ENCODE measurements at places on chromosomes 2 and 18. TPM values are rescaled to one million over a fixed set of nuclear protein-coding genes. Genes with fewer than 3 reads are reported as not detected.
A peak's percentile ranks its signal among the peaks of the same experiment; 100 is the strongest.

The GPR55 gene
- total RNA-seq = not detected

The ANKRD39 gene
- total RNA-seq = 26.8 TPM

The PROC gene
- total RNA-seq = 1.3 TPM

The TNFRSF11A gene
- total RNA-seq = 7.4 TPM

The ALPG gene
- not detected for total RNA-seq

The CHST10 gene
- total RNA-seq = not detected

The CCDC148 gene
- 1.4 TPM for total RNA-seq

The LTBP1 gene
- total RNA-seq = 0.63 TPM

The DLGAP1 gene
- 0.53 TPM for total RNA-seq

The PLEKHM3 gene
- total RNA-seq = 9.0 TPM

The FABP1 gene
- total RNA-seq = 0.21 TPM

The TOGARAM2 gene
- total RNA-seq = 0.20 TPM

GRCh38 chr18:67218556-67218955 lies 298.0 kb downstream of the DSEL start:
- DNase-seq = no peak

DNA sequence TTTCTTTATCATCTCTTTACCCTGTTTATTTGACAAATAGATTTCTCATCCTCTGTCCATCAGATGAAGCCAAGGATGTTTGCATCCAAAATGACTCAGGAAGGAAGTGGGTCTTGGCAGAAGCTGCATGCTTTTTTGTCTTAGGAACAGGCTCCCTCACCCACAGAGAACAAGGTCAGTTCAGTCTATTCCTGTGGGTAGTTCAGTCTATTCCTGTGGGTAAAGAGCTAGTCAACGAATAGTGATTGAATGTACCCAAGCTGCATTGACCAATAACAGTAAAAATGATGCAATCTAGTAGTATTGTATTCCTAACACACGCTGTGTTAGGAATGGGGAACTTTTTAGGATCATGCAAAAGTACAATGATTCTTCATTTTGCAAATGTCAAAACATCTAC lies 290.8 kb upstream of the TANK start:
- no peak for DNase-seq

DNA sequence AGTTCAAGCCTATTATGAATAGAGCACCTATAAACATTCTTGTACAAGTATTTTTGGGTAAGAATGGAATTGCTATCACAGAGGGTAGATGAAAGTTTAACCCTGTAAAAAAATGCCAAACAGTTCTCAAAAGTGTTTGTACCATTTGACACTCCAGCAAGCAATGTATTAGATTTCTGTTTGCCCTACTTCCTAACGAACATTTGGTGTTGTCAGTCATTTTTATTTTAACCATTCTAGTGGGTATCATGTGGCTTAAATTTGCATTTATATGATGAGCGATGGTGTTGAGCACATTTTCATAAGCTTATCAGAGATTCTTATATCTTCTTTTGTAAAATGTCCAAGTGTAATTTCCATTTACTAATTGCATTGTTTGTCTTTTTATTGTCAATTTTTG lies 608.2 kb upstream of the ACVR2A start:
- no peak for DNase-seq

- DNase-seq = no peak
Observed at GRCh38 chr2:113185664-113186432, 12.1 kb downstream of the PSD4 start.

DNA sequence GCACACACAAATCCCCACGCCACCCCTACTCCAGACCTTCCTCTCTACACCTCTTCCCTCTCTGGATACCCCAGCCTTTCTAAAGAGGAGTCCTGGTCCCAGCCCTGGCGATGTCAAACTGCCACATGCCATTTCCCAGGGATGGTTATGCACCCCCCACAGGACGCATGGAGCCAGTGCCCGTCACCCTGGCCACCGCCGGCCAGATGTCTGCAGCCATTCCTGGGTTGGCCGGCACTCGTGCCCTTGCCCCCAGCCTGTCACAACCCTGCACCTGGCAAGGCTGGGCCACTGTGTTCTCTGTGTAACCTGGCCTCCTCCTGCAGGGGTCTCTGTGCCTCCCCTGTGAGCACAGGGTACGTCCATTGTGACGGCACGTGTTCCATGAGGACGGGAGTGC lies 58.1 kb upstream of the NFATC1 start:
- no peak for DNase-seq

DNA sequence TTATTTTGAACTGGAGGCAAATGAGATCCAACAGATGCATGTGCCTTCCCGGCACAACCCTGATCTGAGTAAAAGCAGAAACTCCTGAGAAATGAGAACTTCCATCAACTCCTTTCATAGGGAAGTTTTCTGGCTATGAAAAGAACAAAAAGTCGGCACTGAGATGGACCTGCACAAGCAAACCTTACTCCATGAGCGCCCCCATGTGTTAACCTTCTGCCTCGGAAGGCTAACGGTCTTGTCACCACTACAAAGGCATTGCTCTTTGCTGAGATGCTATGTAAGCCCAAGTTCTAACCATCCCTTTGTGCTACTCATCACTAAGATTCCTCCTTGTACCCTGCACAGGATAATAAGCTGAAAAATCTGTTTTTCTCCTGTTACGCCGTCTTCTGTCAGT lies 57.3 kb upstream of the SULT1C3 start:
- peak; percentile 46 for DNase-seq

GRCh38 chr2:172726172-172726735 lies 9.4 kb upstream of the RAPGEF4 start:
- no peak for DNase-seq

DNA sequence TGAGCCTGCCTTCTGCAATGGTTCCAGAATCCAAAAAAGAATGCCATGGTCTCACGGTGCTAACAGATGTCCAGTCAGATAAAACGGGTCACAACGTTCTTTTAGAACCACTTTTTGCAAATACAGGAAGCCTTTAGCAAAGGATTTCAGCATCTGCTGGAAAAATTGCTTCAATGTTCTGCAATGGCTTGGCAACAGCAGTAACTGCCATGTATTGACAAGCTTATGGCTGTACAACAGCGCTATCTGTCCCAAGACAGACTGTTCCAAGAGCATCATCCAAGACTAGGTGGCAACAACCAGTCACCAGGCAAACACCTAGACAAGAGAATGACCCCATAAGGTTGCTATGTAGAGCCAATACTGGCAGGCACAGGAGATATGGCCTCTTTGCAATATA lies 37.6 kb upstream of the RIOK3 start:
- DNase-seq = no peak

DNA sequence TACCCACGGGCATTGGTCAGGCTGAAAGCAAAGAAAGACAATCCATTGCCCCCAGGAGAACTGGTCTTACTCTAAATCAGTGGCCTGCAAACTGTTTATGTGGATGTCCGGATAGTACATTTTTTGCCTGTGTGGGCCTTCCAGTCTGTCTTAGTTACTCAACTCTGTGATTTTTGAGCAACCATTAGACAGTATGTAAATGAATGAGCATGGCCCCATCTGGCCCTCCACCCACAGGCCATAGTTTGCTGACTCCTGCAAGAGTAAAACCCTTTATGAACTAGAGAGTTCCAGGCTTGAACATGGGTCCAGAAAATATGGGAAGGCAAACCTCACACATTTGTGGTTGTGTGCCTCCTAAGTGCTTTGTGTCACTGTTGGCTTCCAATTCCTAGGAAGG lies 55.7 kb upstream of the CYP1B1 start:
- no peak for DNase-seq

GRCh38 chr2:157498483-157498882 lies 54.6 kb upstream of the CYTIP start:
- no peak for DNase-seq

GRCh38 chr2:105604938-105605337 lies 139.8 kb upstream of the NCK2 start:
- DNase-seq = no peak

- no peak for DNase-seq
Observed at GRCh38 chr2:128589681-128590080, 271.0 kb upstream of the HS6ST1 start.

- no peak for DNase-seq
Observed at GRCh38 chr2:29272311-29272710, 157.1 kb downstream of the CLIP4 start.

DNA sequence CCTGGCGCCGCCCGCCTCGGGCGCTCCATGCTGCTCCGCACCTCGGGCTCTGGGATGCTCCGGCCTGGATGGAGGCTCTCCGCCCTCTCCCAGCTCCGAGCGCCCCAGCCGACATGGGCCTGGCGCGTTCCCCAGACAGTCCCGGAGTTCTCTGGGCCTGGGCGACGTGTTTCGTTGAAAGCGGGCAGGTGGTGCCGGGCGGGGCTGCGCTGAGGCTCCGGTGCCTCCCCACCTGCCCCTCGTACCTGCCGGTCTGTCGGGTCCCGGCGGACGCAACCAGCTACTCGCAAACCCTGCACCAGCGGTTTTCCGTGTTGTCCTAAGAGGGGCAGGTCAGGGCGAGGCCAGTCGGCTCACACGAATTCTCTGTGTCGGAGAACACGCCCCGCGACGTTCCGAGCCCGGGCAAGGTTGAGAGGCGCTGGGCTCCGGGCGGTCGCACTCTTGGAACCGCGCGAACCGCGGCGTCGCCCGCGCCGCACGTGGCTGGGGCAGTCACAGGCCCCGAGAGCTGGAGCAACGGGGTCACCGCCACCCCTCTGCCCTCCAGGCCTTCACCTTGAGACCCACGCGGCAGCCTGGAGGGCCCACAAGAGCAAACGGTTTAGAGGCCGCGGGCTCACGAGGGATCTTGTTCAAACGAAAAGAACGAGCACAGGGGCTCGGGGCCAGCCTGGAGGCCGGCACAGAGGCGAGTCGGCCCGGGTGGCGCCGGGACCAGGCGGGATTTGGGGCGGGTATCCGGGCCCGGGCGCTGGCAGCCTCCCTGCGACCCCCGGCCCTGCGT lies 4.2 kb upstream of the SIX2 start:
- DNase-seq = no peak

DNA sequence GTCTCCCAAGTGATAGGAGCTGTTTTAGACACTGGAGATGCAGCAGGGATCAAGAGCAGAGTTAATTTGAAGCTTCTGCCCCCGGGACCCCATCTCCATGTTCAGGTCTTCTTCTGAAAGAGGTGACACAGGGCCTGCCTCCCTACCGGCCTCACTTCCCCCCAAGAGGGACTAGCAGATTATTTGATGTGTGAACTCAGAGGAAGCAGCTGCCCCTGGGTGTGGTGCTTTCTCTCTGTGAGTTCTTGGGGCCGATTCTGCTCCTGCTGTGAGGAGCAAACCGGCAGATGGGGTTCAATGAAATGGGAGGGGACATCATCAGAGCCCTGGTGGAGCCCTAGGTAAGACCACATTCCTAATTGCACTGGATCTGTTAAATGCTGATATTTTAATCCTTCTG lies 193.4 kb downstream of the FBXO15 start:
- no peak for DNase-seq

- no peak for DNase-seq
Observed at GRCh38 chr2:183996825-183997793, 601.2 kb upstream of the ZNF804A start.

DNA sequence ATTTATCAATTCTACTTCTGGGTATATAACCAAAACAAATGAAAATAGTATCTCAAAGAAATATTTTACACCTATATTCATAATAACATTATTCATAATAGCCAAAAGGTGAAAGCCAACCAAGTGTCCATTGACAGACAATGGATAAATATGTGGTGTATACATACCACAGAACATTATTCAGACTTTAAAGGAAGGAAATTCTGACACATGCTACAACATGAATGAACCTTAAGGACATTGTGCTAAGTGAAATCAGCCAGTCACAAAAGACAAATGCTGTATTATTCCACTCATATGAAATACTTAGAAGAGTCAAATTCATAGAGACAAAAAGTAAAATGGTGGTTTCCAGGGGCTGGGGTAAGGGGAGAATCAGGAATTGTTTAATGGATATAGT lies 370.5 kb upstream of the CHAC2 start:
- no peak for DNase-seq

GRCh38 chr2:217636991-217637561 lies 365.7 kb downstream of the TNS1 start:
- no peak for DNase-seq

- DNase-seq = no peak
Observed at GRCh38 chr2:113677330-113677729, 50.3 kb downstream of the RABL2A start.

- no peak for DNase-seq
Observed at GRCh38 chr18:8635087-8635486, 25.9 kb downstream of the RAB12 start.

- DNase-seq = no peak
Observed at GRCh38 chr2:143875295-143876233, 644.4 kb downstream of the ZEB2 start.

DNA sequence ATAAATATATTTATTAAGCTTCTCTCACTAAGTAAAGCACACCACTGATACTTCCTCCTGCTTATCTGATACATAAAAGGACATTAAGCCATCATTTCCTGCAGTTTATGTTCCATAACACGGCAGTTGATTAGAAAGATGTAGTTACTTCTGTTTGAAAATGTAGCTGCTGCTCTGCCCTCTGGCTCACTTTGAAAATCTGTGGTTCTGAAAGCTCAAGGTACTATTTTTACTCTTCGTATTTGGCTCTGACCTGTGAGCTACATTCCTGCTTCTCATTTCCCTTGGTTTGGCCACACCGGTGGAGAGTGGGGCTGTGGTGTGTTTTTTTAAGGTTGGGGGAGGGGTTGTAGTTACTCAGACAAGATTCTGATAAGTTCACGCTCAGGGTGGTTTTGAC lies 12.8 kb upstream of the TTN start:
- no peak for DNase-seq

DNA sequence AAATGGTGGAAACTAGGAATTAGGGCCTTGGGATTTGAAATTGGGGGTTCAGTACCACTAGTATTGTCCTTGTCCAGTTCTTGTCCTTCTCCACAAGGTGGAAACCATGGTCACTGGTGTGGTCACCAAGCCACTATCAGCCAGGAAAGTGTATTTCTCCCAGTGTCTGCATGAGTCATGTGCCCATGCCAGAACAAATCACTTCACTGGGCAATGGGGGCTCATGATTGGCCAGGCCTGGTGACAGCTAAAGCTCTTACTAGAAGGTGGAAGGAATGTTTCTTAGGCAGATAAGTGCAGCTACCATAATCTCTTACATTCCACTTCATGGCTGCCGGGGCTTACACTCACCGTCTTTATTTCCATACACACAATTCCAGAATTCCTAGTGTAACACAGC lies 124.8 kb upstream of the TACR1 start:
- no peak for DNase-seq

DNA sequence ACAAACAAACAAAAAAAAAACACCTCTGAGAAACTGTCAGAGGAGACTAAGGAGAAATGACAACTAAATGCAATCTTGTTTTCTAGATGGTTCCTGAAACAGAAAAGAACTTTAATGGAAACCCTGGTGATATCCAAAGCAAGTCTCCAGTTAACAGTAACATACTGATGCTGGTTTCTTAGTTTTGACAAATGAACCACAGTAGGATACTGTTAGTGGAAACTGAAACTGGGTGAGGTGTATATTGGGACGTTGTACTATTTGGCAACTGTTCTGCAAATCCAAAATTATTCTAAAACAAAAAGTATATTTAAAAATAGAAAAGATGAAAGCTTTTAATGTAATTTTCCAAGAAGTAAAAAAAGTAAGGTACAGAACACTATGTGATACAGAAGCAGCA lies 11.4 kb downstream of the SESTD1 start:
- DNase-seq = no peak

- DNase-seq = no peak
Observed at GRCh38 chr2:69797836-69798289, 31.6 kb upstream of the GMCL1 start.

GRCh38 chr2:191318037-191318728 lies 73.0 kb downstream of the MYO1B start:
- no peak for DNase-seq

GRCh38 chr2:25168256-25169072 lies at the start of gene POMC:
Gene POMC, minus strand, starts transcription at chr2:25168580. Its CDS starts 3,808 bp downstream, at chr2:25164772.
- DNase-seq = no peak

All from HT-29 (cell line).